CD4-positive, alpha-beta T cell treated with Interleukin-4 for 1 hour (primary cell): ENCODE measurements at places on chromosomes 12 and 14.

DNA sequence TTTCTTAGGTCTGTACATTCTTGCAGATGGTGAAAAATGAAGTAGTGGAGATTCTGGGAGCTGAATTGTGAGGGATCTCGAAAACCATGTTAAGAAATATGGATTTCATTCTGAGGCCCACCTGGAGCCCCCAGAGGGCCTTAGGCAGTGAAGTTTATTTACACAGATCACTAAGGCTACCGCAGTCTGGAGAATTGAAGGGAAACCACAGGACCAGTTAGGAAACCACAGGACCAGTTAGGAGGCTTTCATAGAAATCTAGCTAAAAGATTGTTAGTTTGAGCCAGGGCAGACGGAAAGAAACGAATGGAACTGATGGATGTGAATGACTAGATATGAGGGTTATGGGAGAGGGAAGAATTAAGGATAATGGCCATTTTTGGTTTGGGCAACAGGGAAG lies 7.2 kb downstream of the CBLN3 start:
- DNase-seq: no peak

DNA sequence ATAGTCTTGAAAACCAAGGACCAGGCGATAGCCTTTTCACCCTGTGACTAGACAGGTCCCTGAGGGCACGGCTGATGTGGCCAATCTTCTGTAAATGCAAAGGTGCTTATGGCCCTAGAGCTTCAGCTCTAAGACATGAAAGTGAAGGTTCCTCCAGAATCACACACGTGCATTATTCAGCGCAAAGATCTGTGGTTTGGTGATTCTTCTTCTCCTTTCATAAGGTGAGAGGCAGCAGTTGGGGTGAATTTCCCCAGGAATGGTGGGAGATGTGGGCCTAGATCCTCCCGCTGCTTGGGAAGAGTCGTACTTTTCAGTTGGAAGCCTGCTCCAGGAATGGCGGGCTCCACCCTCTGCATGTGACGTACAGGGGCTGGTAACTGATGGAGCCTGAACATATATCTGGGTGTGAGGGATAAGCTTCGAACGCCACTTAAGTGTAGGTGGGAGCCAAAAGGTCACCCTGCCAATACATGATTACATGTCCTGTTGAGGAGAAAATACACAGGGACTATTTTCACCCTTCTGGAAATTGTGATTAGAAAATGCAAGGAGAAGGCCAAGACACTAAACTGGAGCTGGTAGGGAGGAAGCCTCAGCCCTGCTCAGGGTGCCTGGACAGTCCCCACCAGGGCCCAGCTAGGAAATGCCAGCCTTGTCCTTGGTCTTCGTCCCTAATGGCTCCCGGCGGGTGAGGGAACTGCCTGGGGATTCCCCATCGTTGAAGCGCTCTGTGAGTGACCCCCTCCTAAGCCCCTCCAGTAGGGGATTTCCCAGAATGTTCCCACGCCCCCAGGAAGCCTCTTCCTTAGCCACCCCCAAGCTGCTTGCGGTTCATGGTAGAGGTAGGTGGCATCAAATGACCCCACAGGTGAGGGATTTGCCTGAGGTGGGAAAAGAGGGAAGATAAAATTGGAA lies 17.6 kb downstream of the BATF start:
- DNase-seq: peak; percentile 65

- no peak for DNase-seq
Measured at GRCh38 chr12:86666316-86666715, 410.1 kb upstream of the MGAT4C start.

DNA sequence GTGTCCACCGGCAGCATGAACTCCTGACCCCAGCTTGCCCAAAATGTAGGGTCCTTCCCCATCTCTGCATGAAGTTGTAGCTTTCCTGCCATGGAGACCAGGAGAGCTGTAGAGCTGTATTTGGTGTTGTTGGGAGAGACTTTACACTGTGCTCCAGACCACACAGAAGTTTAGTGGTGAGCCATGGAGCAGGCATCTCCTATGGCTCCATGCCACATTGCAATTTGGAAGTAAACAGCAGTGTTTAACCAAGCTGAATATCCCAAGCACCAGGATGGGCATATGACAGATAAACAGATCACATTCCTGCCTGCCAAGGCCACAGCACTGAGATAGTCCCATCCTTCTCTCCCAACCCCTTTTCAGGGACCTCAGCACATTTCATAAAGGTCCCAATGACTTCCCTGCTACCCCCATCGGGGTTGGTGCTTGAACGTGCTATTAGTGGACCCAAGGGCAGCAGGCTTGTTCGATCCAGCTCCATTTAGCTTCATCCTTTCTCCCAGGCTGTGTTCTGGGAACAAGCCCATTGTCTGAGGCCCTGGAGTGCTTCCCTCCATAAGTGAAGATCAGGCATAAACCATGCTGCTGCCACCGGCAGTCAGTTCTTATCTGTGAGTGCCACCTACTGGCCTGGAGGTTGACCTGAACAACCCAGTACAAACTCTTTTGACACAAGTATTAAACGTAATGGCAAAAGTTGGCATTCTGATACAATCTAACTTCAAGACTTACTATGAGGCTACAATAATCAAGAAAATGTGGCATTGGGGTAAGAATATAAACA lies 172.3 kb upstream of the ATXN7L3B start:
- no peak for DNase-seq

DNA sequence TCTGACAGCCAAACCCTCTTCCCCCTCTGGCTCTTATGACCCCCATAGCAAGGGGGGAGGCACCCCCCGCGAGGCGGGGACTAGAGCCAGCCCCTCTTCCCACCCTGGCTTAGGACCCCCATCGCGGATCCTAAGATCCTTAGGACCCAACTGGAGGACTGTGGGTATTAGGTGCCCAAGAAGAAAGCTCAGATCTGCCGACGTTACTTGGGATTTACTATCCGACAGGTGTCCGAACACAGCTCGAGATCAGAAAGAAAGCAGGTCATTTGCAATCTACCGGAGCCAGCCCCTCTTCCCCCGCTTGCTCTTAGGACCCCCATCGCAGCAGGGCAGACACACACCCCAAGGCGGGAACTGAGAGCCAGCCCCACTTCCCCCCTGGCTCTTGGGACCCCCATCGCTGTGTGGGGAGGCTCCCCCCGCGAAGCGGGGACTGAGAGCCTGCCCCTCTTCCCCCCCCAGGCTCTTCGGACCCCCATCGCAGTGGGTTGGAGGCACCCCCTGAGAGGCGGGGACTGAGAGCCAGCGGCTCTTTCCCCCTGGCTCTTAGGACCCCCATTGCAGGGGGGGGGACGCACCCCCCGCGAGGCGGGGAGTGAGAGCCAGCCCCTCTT lies 46.8 kb downstream of the DDX11 start:
- DNase-seq: no peak

DNA sequence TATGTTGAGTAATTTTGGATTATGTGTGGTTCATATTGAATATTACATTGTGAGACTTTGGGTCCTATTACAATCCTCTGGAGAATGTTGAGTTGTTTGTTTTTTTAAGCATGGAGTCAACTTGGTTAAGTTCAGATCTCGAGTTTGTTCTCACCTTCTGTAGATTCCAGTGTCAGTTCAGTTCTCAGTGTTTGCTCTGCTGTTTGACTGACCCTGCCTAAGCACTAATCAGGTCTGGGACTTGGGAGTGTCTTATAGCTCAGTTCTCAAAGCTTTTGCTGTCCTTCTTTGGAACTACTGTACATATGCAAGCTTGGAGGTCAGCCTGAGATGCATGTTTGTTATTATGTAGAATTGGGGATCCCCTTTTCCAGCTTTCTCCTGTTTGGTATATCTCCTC lies 63.1 kb downstream of the DIP2B start:
- DNase-seq: no peak

DNA sequence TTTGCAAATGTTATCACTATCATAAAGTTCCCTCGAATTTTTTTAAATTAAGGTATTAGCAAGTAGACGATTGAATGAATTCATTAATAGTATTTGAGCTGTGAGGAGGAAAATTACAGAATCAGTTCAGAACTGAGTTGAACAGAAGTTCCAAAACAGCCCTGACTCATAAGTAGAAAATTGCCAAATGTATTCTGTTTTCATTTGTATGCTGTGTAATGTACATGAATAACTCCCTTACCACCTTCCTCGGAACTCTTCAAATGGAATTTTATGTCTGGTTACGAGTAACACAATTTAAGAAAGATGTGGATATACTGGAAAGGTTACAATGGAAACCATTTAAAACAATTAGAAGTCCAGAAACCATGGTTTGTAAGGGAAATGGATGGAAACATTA lies 283.3 kb upstream of the FAR2 start:
- no peak for DNase-seq

- DNase-seq: peak; percentile 47
Measured at GRCh38 chr12:57089271-57090245, 644 bp downstream of the NAB2 start.
